ENCODE measurements at places on chromosomes 7 and 10.

GRCh38 chr10:83909001-83909400, 230.3 kb upstream of the GHITM start:
- DNase-seq = no peak

DNA sequence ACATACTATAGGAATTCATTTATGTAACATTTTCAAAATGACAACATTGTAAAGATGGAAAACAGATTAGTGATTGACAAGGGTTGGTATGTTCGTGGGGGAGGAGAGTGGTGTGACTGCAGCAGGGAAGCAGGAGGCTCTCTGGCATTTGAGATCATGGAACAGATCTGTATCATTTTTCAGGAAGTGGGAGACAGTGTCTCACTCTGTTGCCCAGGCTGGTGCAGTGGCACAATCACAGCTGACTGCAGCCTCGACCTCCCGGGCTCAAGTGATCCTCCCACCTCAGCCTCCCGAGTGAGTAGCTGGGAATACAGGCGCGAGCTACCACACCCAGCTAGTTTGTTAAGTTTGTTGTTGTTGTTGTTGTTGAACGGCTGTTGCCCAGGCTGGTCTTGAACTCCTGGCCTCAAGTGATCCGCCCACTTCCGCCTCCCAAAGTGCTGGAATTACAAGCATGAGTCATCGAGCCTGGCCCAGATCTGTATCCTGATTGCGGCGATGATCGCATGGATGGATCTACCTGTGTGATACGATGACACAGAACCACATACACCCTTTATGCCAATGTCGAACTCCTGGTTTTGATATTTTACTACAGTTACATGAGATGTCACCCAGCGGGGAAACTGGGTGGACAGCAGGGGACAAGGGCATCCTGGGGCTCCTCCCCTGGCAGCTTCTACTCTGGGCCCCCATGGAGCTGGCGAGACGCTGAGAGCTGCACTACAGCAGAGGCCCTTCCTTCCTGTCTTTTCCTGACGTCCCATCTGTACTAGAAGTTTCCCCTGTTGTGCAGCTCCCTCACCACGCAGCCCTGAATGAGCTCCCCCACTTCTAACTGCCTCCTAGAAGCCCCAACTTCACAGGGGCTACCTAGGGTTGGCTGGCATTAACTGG, 12.3 kb upstream of the CYTH3 start:
- no peak for DNase-seq

DNA sequence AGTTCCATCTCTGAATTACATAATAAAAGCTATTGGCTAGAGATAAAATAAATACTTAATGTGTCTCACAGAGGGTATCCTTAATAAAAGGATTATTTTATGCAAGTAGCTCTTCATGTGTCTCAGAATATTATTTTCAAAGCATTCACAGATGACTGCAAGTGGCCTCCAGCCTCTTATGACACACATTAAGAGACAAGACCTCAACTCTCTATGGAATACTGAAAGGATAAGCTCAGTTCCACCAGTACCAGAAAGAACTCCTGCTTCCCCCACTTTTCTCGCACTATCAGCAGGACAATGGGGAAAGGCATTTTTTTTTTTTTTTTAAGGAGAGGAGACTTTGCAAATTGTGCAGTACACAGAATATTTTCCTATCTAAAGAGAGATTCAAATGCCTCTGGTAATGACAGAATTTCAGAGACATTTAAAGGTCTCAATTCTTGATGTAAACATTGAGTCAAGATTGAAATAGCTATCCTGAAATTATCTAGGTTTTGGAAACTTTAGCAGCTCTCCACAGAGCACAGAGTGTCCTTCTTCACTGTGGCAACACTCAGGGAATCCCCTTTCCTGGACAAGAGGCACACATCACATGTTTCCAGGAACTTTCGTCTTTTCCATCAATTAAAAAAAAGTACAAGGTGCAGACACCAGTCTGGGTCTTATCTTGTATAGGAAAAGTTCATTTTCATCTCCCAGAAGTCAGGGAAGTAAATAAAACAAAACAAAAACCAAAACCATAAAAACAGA, 122.0 kb upstream of the ANK3 start:
- DNase-seq = no peak

DNA sequence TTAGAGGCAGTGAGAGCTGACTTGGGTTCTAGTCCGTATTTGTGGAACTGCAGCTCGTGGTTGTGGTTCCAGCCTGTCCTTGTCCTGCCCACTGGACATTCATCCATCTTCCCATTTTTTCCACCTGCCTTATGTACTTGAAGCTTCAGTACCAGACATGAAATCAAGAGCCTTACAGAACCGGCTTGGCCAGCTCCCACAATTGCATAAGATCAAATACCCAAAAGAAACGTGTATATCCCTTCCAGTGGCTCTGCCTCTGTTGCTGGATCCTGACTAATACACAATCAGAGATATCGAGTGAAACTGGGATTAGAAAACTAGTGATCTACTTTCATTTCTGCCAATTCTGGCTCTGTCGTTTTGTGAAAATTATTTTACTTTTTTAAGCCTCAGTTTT, 23.8 kb upstream of the LIPA start:
- DNase-seq = no peak

Measured in stimulated activated CD4-positive, alpha-beta T cell treated with anti-CD3 and anti-CD28 coated beads, Interleukin-2, amount 100 ng/mL, for 4 hours (primary cell).